Activated CD4-positive, alpha-beta T cell treated with anti-CD3 and anti-CD28 coated beads, Interleukin-2, amount 50 U/mL, for 1 hour (primary cell): ENCODE measurements at places on chromosomes 2 and 18.

- no peak for DNase-seq
Measured at GRCh38 chr18:53422896-53423295, 801.6 kb downstream of the MBD2 start.

DNA sequence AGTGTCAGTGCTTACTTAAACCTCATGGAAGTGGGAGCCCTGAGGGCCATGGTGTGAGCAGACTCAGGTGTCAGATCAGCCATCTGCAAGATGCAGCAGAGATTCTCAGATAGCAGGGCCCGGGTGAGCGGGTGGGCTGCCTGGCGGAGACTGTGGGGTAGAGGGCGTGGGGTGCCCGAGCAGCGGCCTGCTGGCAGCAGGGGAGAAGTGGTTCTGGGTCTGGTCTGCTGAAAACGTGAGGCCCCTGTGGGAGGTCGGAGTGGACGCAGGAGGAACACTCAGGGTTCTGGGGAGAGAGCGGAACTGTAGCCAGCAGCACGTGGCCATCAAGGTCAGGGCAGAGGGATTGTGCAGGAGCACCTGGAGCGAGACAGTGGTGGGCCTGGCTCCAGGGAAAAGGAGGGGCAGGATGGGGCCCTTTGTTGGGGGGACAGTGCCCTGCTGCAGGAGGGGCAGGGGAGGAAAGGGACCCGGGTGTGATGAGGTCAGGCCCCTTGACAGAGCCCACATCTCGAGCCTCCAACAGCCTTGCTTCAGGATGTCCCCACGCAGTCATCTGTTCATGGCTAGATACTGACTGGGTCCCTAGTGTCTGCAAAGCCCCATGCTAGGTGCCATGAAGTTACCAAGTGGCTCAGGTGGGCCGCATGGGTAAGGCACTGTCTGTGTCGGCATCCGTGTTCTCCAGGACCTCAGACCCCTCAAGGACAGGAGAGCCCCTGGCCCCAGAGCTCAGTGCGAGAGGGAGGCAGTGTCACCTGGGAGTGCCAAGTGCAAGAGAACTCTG, 2.7 kb upstream of the ESPNL start:
- no peak for DNase-seq

DNA sequence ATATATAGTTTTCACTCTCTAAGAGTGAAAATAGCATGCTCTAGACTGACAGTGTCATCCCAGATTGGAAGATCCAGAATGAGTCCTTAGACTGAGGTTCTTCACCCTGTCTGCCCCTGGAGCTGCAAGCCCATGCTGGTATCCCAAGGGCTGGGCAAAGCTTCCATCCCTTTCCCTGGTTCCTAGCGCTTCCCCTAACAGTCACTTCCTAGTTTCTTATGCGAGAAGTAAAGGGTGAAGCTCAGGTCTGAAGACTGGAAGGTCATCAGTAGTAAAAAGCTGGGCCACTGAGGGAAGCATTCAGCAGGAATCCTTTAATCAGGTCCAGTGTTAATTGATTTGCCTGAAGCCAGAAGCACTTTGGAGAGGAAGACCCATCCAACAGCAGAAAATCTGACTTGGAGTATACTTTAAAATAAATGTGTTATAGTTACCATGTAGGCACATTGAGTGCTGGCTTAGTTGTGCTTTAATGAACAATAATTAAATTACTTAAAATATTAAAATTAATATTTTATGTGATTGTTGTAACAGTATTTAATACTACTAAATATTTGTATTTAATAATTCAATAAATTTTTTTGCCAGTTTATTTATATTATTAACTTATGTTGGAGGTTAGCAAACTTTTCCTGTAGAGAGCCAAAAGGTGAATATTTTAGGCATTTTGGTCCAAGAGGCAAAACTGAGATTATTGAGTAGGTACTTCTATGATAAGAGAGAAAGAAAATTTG, 237.9 kb downstream of the FHOD3 start:
- no peak for DNase-seq

DNA sequence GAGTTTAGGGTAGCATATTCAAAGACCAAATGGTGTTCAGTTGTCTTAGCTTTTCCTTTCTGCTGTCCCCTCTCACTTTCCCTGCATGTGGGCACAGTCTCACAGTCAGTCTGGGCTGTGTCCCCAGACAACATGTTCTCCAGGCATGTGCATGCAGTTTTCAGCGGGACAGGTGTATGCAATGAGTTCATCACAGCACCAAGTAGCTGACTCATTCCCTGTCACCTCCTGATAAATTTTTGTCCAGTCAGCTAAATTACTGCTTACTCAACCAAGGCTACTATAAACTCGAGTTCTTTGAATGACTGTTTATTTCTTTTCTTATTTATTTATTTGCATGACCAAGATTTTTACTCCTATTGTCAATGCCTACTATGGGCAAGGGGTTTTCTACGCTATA, 148.8 kb upstream of the CDH19 start:
- DNase-seq = no peak

- DNase-seq = no peak
Measured at GRCh38 chr2:254241-254640, 9.6 kb downstream of the SH3YL1 start.
